ENCODE measurements at places on chromosomes 7 and 10.
A peak's percentile ranks its signal among the peaks of the same experiment; 100 is the strongest.

GRCh38 chr10:60611291-60611747 lies 167.0 kb upstream of the CDK1 start:
- peak; percentile 61 for DNase-seq

GRCh38 chr7:138785587-138786437 lies 12.0 kb upstream of the TMEM213 start:
- DNase-seq: no peak

DNA sequence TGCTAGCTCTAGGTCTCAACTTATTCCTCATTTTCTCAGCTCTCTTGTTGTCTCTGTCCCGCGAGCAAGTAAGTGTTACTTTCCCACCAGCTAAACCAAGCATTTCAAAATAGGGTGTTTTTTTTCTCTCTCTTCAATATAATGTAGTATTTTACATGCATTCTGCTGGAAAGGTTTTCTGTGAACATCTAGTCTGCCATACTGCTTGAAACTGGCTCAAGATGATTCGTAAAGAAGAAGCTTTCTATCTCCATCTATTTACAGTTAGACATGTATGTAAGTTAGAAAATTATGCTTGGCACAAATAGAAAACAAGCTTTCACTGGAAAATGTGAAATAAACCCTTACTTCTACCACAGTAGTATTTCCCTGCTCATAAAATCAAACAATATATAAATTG lies 31.2 kb downstream of the C1QL3 start:
- DNase-seq: no peak

- no peak for DNase-seq
Measured at GRCh38 chr10:29249018-29249417, 39.9 kb upstream of the LYZL1 start.

DNA sequence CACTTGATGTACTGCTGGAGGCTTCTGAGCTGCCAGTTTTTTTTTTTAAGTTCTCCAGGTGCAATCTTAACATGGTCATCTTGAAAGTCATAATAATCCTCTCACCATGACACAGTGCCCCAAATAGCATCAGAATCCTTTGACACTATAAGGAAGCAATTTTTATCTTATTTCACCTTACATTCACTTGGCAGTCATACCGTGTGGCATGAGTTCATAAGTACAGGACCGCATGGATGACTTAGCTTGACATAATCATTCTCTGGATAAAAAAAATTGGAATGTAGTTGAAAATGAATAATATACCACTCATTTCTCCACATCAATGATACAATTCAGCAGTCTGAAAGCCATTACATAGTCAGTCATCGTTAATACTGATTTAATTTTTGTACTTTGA lies 25.6 kb upstream of the TMEM196 start:
- no peak for DNase-seq

DNA sequence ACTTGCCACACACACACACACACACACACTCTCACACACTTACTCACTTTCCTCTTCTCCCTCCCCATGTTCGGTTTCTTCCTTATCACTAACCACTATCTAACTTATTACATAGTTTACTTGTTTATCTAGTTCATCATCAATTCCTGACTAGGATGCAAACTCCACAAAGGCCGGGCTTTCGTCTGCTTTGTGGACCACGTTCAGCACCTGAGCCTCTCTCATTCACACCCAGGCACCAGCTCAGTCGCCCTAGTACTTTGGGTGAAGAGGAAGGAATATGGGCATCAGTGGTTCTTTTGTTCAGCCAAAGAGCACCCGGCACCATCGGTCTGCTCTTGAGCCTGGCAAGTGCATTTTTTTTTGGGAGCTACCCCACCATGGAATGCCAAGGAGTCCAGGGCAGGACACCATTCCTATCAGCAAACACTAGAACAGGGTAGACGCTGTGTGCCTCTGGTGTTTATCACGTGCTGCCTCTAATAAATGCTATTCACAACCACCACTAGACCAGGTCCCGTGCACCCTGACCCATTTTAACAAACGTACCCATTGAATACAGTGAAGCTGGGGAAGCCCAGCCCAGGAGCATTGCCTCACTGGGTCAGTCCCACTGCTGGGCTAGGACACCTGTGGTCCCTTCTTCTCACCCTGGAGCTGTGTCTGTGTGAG lies 2.2 kb downstream of the C10orf67 start:
- no peak for DNase-seq

DNA sequence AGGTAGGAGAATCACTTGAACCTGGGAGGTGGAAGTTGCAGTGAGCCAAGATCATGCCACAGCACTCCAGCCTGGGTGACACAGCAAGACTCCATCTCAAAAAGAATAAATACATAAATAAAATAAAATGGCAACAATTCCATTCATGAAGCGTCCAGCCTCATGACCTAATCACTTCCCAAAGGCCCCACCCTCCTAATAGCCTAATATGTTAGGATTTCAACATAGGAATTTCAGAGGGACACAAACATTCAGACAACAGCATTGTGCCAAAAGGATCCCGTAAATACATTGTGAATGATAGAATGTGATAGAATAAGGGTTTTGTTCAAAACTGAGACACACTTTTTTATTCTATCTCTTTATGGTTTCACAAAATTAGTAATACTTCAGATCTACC lies 90.3 kb downstream of the FAM107B start:
- DNase-seq: no peak

GRCh38 chr7:36806891-36807290 lies 82.6 kb upstream of the AOAH start:
- DNase-seq: no peak

- DNase-seq: no peak
Measured at GRCh38 chr7:127390817-127391590, 1.5 kb downstream of the ZNF800 start.

DNA sequence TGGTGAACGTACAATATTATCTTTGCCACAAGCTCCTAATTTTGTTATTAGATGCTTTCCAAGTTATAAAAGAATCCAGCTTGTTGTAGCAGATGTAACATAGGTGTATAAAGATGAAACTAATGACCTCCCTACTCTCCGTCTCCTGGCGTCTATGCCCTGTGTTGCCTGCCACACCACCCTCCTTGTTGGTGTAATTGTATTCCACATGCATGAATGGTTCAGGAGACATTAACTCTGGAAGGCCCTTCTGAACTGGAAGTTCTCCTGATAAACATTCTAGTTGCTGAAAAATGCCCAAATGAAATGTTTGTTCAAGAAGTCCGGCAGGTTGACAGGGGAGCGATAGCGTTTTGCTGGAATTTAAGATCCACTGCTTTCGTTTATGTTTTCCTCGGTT lies 53.9 kb upstream of the SEPHS1 start:
- DNase-seq: no peak

- no peak for DNase-seq
Measured at GRCh38 chr10:131897297-131897899, 3.4 kb upstream of the PPP2R2D start.

- no peak for DNase-seq
Measured at GRCh38 chr7:1768832-1769231, 98.8 kb downstream of the ELFN1 start.

- peak; percentile 65 for DNase-seq
Measured at GRCh38 chr10:72250666-72251065, 23.1 kb upstream of the DDIT4 start.

DNA sequence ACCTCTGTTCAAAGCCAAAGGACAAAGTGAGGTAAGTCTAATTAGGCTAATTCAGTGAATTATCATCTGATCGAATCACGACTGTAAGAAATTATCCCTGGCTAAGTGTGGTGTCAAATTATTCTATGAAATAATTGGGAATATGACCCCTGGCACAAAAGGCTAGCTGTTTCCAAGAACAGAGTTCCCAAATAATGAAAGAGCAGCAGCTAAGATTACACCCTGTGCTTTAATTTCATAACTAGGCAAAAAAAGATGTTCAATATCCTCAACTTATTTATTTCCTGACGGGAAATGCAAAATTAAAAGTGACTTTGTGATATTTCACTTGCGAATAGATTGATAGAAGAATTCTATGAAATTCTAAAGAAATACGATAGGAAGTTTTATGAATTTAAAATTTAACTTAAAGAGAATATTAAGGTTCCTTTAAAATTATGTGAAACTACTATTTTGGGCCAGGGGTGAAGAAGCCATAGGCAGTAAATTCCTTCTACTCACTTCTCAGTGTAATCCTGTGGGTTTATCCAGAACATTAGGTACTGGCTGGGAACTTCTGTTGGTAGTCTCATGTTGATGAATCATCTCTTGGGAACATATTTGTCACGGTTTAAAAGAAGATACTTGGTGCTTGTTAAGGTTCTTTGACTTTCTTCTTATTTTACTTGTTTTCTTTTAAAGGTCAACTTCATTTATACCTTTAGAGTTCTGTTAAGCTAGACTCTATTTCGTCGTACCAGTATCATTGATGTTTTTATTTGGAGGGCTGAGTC lies 148.5 kb downstream of the POLR1F start:
- DNase-seq: peak; percentile 65

DNA sequence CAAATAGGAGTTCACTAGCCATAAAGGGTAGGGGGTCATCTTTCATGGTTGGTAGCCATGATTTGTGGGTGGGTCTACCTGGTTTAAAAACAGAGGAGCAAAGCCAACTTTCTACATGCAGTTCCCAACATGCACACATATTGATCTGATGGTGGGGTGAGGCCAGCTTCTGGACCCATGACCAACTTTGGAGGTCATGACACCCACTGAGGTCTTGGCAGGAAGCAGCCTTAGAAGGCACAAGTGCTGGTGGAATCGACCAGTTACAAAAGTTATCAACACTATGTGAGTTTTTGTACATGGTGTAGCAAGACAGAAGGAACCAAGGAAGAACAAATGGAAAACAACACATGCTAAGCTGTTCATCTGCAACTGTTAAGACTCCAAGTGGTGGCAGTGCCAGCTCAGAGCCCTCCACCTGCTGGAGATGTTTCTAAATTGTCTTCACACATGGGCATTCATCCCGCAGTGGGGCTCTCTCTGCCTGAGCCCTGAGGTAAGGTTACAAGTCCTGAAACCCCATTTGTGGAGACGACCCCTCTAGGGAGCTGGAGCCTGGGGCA lies 101.1 kb upstream of the TCF7L2 start:
- DNase-seq: no peak

DNA sequence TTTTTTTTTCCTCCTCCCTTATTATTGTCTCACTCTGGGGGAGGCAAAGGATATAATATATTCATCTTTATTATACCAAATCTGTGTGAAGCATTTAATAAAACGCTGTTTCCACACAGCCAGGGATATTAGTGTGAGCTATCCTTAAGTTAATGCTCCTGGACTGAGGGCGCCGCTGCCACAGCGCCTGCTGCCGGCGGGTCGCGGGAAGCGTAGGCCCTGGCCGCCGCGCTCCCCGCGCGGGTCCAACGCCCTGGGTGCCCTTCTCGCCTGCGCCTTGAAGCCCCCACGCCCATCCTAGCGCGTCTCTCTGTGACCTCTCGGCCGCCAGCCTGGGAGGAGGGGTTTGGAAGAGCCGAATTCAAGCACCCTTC lies 9.5 kb upstream of the LBX1 start:
- no peak for DNase-seq

All from fibroblast of skin of scalp (primary cell).